ENCODE measurements at places on chromosomes 13 and 19. TPM values are rescaled to one million over a fixed set of nuclear protein-coding genes. Genes with fewer than 3 reads are reported as not detected.
A peak's percentile ranks its signal among the peaks of the same experiment; 100 is the strongest.

Gene LTBP4
- total RNA-seq: 421 TPM

Gene NLRP4
- not detected for total RNA-seq

Gene ZNF468
- 7.5 TPM for total RNA-seq

Gene CADM4
- total RNA-seq: 31.6 TPM

Gene S1PR2
- 25.2 TPM for total RNA-seq

Gene TMEM150B
- total RNA-seq: 5.2 TPM

Gene NLRP11
- not detected for total RNA-seq

Gene IFI30
- total RNA-seq: 50.3 TPM

Gene SLITRK1
- not detected for total RNA-seq

Gene ZNF536
- total RNA-seq: 6.9 TPM

Gene ZNF573
- 12.1 TPM for total RNA-seq

Gene KLK12
- total RNA-seq: not detected

Gene JUND
- 457 TPM for total RNA-seq

Gene PLK5
- total RNA-seq: not detected

GRCh38 chr13:102548811-102549210 lies 48.0 kb upstream of the TPP2 start:
- no peak for DNase-seq

DNA sequence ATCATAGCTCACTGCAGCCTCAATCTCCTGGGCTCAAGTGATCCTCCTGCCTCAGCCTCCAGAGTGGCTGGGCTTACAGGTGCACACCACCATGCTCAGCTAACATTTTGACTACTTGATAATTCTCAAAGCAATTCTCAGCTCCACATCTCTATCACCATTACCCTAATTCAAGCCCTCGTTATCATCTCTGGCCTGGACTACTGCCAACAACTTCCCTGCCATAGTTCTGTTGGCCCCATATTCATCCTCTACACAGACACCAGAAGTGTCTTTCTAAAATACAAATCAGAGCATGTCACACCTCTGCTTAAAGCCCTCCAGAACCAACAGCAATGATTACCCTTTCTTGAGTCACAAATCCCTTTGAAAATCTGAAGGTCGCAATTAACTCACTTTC lies 7.9 kb downstream of the FLT3 start:
- DNase-seq: no peak

- no peak for DNase-seq
Measured at GRCh38 chr19:5038631-5039271, 69.8 kb downstream of the KDM4B start.

DNA sequence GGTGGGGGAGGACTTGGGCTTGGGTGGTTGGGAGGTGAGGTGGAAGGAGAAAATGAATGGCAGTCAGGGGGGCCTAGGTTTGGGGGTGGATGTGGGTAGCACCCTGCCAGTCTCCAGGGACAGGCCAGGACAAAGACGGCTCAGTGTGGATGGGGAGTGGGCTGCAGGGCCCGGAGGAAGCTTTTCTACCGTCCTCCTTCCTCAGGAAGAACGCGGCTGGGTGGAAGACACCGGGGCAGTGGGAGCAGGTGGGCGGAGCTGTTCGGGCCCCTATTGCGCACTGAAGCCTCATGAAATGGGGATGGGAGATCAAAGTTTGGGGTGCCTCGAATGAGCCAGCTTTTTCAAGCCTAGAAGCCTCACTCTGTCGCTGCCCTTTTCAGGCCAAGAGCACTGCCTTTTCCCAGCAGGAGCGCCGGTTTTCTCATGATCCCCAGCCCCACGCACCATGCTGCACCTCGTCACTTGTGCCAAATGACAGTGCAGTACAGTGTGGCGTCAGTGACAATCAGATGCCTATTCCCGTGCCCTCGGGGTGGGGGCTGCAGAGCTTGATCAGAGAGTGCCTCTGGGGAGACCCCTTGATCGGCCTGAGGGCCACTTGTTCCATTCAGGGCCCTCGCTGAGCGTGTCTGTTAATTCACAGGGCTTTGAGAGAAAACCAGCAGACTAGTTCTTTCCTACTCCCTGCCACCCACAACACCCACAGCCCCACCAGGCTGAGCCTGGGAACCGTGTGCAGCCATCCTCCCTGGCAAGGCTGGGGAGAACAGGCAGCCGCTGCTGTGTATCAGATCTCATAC lies 1.5 kb downstream of the CALM3 start:
- DNase-seq: no peak

GRCh38 chr19:4123615-4124568 lies at the start of gene MAP2K2:
Gene MAP2K2, minus strand, starts transcription at chr19:4124122. Its CDS starts 247 bp downstream, at chr19:4123875.
- peak; percentile 98 for DNase-seq

DNA sequence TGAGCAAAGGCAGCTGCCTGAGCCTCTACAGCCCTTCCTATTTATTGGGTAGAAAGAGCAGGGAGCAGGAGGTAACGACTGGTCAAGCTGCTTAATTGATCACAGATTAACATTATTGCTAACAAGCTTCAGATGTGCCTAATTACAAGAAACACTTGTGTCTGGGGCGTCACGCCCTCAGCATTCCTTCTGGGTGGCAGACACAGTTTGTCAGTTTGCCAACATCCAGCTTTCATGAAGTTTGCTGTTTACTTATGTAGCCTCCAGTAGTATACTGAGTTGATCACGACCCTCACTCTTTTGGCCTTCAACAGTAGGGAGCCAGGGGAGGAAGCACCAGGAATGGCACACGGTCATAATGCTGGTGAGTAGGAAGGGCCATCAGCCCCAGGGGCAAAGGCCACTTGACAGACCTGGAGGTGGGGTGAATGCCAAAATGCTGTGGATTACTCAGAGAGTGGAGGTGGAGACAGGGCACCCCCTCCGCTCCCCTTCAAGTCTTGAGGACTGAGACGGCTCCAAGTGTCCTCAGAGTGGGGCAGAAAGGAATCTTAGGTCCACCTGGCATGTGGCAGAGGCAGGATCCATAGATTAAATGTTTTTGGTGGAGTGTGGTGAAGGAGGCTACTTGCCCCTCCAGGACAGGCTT lies 34.9 kb upstream of the PSPC1 start:
- no peak for DNase-seq

- DNase-seq: no peak
Measured at GRCh38 chr19:8525401-8525684, 11.4 kb upstream of the ZNF414 start.

GRCh38 chr13:114226088-114226487 lies 8.6 kb upstream of the CDC16 start:
- DNase-seq: no peak

- no peak for DNase-seq
Measured at GRCh38 chr13:77563111-77563510, 27.6 kb downstream of the SCEL start.

- no peak for DNase-seq
Measured at GRCh38 chr19:51329411-51329810, 12.5 kb downstream of the VSIG10L start.

GRCh38 chr13:110533771-110534670 lies 27.5 kb downstream of the RAB20 start:
- no peak for DNase-seq

GRCh38 chr13:89796196-89796595 lies 1551.3 kb upstream of the MIR17HG start:
- DNase-seq: no peak

GRCh38 chr19:9295411-9295849 lies 14.2 kb downstream of the ZNF699 start:
- DNase-seq: no peak

GRCh38 chr13:113083402-113084061 lies 22.1 kb upstream of the F7 start:
- DNase-seq: no peak

DNA sequence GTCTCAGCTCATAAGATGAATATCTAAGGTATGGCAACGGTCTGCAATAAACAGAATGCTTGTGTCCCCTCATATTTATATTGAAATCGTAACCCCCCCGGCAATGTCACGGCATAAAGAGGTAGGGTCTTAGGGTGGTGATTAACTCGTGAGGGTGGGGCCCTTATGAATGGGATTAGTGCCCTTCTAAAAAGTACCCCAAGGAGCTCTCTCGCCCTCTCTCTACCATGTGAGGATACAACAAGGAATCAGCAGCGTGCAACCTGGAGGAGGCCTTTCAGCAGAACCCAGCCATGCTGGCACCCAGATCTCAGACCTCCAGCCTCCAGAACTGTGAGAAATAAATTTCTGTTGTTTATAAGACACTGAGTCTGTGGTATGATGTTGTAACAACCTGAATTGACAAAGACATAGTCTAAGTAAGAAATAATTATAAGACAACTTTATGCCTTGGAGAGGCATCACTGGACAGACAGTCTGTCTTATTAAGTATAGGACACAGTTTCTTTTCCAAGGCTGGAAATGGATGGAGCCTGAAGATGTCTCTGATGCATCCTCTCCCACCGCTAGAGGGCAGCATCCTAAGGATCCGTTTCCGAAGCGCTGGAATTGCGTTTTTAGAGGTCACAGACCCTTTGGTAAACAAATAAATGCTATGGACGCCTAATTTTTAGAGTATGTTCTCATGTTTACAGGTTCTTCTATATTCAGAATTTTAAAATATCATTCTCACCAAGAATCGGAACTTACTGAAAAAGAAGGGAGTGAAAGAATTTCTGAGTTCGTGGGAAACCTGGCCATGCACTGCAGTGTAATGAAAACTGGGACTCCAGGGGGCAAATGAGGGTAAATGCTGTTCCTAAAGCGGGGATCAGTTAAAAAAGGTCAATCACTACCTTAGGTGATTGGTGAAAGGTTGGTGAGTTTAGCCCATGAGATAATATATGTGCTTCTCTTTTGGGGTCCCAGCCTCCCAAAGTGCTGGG lies 13.3 kb upstream of the LEUTX start:
- no peak for DNase-seq

GRCh38 chr13:36129539-36129938 lies 1.6 kb downstream of the DCLK1 start:
- DNase-seq: no peak

DNA sequence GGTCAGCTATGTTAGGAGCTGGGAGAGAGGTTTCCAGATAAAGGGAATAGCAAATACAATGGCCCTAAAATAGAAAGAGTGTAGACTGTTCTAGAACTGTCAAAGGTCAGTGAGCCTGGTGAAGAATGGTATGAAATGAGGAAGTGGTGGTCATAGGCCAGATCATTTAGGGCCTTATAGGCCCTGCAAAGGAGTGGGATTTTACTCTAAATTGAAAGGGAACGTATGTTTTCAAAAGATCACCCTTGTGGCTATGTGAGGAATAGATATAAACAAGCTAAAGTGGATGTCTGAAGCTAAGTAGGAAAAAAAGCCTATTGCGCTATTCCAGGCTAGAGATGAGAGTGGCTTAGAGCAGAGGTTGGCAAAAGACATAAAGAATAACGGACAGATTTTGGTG lies 70.7 kb upstream of the TDRD3 start:
- no peak for DNase-seq

GRCh38 chr19:4831304-4831978 lies at the start of gene TICAM1:
Gene TICAM1, minus strand, starts transcription at chr19:4831712. Its CDS starts 13,335 bp downstream, at chr19:4818377.
- no peak for DNase-seq

- DNase-seq: no peak
Measured at GRCh38 chr19:33194532-33194885, 379 bp downstream of the LRP3 start.

- no peak for DNase-seq
Measured at GRCh38 chr19:11356676-11357550, 1.7 kb downstream of the PLPPR2 start.

- no peak for DNase-seq
Measured at GRCh38 chr19:31349160-31349881, at the start of gene TSHZ3. Gene TSHZ3, minus strand, starts transcription at chr19:31349436. Its CDS starts 217 bp downstream, at chr19:31349219.

- no peak for DNase-seq
Measured at GRCh38 chr13:41286370-41286769, 23.0 kb upstream of the MTRF1 start.

DNA sequence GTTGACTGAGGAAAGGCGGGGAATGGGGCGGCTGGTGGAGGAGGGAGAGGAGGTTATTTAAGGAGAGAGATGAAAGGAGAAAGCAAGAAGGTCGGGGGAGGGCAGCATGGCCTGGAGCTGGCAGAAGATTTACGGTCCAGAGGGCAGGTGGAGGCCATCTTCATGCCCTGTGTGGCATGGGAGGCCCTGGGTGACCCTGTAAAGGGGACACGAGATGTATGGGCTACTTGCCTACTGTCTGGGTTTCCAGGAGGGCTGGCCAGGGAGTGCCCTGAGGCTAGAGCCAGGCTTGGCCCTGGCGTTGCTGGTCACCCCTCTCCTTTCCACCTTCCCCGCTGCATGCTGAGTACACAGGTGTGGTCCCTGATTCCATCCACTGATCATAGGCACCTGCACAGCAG lies 6.1 kb downstream of the WTIP start:
- no peak for DNase-seq

GRCh38 chr13:87094646-87095045 lies 576.5 kb upstream of the SLITRK5 start:
- DNase-seq: no peak

DNA sequence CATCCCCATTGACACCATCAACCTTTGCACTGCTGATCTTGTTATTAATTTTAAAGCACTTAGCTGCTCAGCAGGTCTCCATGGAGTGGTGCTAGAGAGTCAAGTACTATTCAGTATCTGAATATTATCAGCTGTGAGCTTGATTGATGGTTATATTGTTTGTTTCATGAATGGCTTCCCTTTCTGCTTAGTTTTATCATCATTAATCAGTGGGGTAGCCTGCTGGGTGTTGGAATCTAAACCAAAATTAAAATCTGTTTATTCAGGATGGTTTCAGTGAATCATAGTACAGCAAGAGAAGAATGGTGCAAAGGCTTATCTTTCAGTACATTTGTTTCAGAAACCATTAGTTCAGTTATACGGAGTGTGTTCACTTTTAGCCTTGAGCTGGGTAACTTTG lies 42.5 kb upstream of the SCEL start:
- no peak for DNase-seq

DNA sequence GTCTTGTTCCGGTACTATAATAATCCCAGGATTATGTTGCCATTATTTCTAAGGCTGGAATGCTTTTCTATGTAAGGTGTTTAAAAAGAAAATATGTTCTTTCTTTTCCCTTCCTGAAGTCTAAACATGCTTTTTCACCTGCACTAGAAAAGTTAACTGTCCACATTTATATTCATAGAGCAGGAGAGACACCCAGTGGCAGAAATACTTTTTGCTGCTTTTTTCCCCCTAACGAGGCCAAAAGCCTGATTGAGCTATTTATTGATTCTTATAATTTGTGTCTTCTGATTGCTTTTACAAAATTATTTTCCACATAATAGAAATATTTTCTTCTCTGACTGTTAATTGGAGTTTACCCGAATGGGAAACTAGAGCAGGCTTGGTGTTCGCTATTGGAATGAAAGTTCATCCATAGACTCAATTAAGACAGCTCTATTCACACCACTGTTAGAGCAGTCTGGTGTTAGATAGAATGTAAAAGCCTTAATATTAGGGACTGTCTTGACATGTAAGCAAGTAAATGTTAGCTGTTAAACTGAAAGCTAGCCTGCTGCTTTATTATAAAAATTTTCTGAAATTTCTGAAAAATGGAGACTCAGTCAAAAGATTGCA lies 15.8 kb downstream of the GPR180 start:
- DNase-seq: no peak
